Glutamatergic neuron (in vitro differentiated cells): ENCODE measurements at places on chromosomes 11 and 22. TPM values are rescaled to one million over a fixed set of nuclear protein-coding genes. Genes with fewer than 3 reads are reported as not detected.

- H3K27ac ChIP-seq: no peak overlapping the region
- H3K4me1 ChIP-seq: peaks cover 12% of the 10 kb centered on the region
- peak overlapping the region; percentile 67 for H3K4me3 ChIP-seq
- peaks cover 5% of the 10 kb centered on the region for H3K27me3 ChIP-seq
These were observed 859 bp upstream of the FGF19 start for GRCh38 chr11:69704508-69705253.

DNA sequence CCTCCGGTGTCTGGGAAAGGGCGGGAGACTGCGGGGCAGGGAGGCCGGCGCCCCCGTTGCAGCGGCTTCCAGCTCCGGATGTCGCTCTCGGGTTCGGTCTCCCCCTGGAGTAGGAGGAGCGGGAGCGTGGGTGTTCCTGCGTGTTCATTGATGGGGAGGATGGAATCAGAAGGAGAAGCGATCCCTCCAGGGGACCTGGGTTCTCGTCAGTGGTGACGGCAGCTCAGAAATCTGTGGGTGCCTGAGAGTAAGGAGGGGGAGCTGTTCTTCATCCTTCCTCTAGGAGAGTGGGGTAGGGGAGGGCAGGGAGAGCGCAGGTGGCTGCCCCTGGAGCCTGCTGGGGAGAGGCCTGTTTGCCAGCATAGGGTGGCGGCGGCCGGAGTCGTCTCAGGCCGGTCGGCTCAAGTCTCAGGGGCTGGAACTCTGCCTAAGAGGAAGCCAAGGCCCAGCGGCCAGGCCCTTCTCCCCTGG, 1.1 kb downstream of the UBASH3B start:
- H3K27me3 ChIP-seq: peaks cover 8% of the 10 kb centered on the region
- peak overlapping the region; percentile 28 for H3K27ac ChIP-seq
- peaks cover 5% of the 10 kb centered on the region for H3K36me3 ChIP-seq
- H3K4me1 ChIP-seq: peaks cover 7% of the 10 kb centered on the region
- H3K4me3 ChIP-seq: peak overlapping the region; percentile 90

GRCh38 chr11:77669848-77670511, 32.4 kb upstream of the CLNS1A start:
- no peak for DNase-seq
- no peaks in the 10 kb centered on the region for H3K27me3 ChIP-seq
- H3K27ac ChIP-seq: no peak overlapping the region
- no peak overlapping the region for H3K4me3 ChIP-seq
- no peaks in the 10 kb centered on the region for H3K4me1 ChIP-seq
- peaks cover 8% of the 10 kb centered on the region for H3K36me3 ChIP-seq

DNA sequence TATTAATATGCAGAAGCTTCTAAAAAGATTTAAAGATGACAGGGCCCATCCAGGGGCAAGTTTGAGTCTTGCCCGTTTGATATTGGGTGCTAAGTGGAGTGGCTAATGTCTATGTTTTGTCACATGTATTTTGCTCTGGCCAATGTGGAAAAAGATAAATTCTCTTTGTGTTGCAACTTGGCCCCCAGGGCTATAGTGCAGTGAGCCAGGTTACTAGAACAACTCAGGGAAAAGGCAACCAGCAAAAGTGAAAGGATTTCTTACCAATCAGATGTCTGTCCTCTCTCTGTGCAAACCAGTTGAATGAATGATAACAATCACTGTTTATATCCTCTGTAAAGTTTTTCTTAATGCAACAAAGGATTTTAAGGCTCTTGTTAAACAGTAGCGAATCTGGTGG, 4.6 kb upstream of the CLNS1A start:
- H3K27ac ChIP-seq: no peak overlapping the region
- peaks cover 3% of the 10 kb centered on the region for H3K4me1 ChIP-seq
- no peak for DNase-seq
- H3K36me3 ChIP-seq: no peaks in the 10 kb centered on the region

- no peak overlapping the region for H3K27ac ChIP-seq
- no peak overlapping the region for H3K4me3 ChIP-seq
- H3K27me3 ChIP-seq: no peaks in the 10 kb centered on the region
- peaks cover 2% of the 10 kb centered on the region for H3K4me1 ChIP-seq
These were observed 63.2 kb upstream of the SNX19 start for GRCh38 chr11:130979386-130979972.

Gene ACR
- not detected for total RNA-seq

- no peaks in the 10 kb centered on the region for H3K4me1 ChIP-seq
- no peaks in the 10 kb centered on the region for H3K27me3 ChIP-seq
- H3K36me3 ChIP-seq: no peaks in the 10 kb centered on the region
- H3K27ac ChIP-seq: no peak overlapping the region
These were observed 6.9 kb downstream of the OR52H1 start for GRCh38 chr11:5541427-5541826.

GRCh38 chr11:96065379-96065778, 141.5 kb upstream of the MTMR2 start:
- H3K27ac ChIP-seq: no peak overlapping the region
- no peak overlapping the region for H3K4me3 ChIP-seq
- DNase-seq: no peak
- no peaks in the 10 kb centered on the region for H3K36me3 ChIP-seq

DNA sequence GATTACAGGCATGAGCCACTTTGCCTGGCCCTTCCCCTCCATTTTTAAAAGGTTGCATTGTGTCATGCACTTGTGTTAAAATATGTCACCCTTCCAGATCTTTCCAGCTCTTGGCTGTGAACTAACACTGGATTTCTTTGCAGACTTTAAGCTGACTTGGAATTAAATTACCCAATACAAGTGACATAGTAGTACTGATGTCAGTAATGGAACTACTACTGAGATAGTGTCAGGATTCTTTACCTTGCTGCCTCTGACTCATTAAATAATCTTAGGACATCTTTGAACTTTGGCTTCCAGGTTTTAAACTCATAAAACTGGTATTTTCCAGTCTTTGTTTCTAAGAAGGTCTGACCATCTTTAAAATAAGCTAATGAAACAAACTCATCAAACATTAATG, 51.8 kb upstream of the OR4B1 start:
- peaks cover 3% of the 10 kb centered on the region for H3K4me1 ChIP-seq
- H3K4me3 ChIP-seq: no peak overlapping the region
- no peak overlapping the region for H3K27ac ChIP-seq
- DNase-seq: no peak

Gene PRG3
- total RNA-seq: not detected

- H3K36me3 ChIP-seq: peaks cover 7% of the 10 kb centered on the region
- H3K27me3 ChIP-seq: no peaks in the 10 kb centered on the region
- no peak for DNase-seq
- no peak overlapping the region for H3K4me3 ChIP-seq
- H3K27ac ChIP-seq: no peak overlapping the region
These were observed 40.3 kb upstream of the NFRKB start for GRCh38 chr11:129935723-129936122.

- no peak for DNase-seq
- H3K4me3 ChIP-seq: no peak overlapping the region
- peaks cover 21% of the 10 kb centered on the region for H3K27me3 ChIP-seq
- H3K36me3 ChIP-seq: peaks cover 5% of the 10 kb centered on the region
These were observed 74.5 kb upstream of the CSNK2A3 start for GRCh38 chr11:11427542-11427941.

DNA sequence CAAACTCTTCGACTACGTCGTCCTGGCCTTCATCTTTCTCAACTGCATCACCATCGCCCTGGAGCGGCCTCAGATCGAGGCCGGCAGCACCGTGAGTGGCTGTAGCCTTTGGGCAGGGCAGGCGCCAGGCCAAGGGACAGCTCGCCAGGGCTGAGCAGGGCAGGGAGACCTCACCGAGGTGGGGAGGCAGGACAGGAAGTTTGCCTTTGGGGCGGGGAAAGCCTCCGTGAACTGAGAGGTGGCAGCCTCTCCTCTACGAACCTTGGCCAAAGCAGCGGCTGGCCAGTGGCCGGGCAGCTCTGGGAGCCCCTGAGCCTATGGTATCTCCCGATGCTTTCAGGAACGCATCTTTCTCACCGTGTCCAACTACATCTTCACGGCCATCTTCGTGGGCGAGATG, 93.2 kb downstream of the CACNA1I start:
- no peak overlapping the region for H3K27ac ChIP-seq
- no peak for DNase-seq
- peaks cover 14% of the 10 kb centered on the region for H3K27me3 ChIP-seq
- H3K4me1 ChIP-seq: no peaks in the 10 kb centered on the region

DNA sequence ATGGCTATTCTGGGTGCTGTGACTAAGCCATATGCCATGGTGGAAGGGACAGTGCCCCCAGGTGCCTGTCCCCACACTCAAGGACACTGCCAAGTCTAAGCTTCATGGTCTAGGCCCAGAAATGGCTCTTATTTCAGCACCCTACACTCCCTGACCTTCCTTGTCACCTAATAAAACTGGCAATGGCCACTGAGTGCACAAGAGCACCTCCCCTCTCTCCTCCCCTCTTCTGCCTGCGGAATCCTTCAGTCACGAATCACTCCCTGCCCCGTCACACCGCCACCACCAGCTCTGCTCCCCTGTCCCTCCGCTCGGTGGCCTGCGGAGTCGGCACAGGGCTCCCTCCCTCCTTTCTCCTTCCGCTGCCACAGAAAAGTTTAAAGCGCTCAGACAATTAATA, 19.0 kb upstream of the LMO1 start:
- DNase-seq: no peak
- no peak overlapping the region for H3K27ac ChIP-seq
- H3K36me3 ChIP-seq: no peaks in the 10 kb centered on the region

GRCh38 chr22:22720724-22721261, 76.4 kb downstream of the GGTLC2 start:
- no peaks in the 10 kb centered on the region for H3K27me3 ChIP-seq
- no peaks in the 10 kb centered on the region for H3K36me3 ChIP-seq

Gene HPS5
- 17.9 TPM for total RNA-seq

Gene ARSA
- total RNA-seq: 65.7 TPM

DNA sequence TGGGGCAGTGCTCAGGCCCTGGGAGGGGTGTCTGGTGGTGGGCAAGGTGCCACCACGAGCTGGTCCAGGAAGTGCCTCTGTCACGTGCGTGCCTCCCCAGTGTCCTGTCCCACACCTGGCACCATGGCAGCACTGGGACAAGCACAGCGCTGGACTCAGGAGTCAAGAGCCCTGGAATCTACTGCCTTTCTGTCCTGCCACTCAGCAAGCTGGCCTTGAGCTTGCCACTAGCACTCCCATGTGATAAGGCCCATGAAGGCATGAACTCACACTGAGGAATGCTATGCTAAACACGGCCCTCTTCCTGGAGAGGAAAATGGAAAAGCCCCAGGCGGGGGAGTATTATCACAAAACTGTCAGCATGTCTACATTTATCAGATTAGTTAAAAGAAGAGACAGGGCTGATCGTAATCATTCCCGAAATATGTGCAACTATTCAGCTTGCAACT, 50.7 kb upstream of the SLC35C1 start:
- peaks cover 22% of the 10 kb centered on the region for H3K4me1 ChIP-seq
- H3K4me3 ChIP-seq: no peak overlapping the region
- no peak overlapping the region for H3K27ac ChIP-seq
